ENCODE measurements at places on chromosomes 1 and 21.

DNA sequence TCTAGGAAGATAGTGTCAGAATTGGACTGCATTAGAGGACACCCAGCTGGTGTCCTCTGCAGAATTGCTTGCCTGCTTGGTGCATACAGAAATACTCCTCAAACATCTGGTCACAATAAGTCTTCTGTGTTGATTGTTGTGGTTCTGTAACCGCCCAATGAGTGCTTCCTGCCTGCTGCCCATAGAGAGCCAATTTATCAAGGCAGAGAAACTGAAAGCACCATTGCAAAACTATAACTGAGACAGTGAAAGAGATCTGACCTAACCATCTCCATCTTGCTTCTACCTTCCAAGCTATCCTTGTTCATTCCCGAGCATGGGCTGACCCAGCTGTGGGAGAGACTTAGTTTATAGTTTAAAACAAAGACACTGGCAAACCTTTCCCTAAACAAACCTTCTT, 462.4 kb upstream of the RGS18 start:
- no peak for DNase-seq

- DNase-seq = no peak
Observed at GRCh38 chr1:226990133-226990716, 50.1 kb downstream of the COQ8A start.

DNA sequence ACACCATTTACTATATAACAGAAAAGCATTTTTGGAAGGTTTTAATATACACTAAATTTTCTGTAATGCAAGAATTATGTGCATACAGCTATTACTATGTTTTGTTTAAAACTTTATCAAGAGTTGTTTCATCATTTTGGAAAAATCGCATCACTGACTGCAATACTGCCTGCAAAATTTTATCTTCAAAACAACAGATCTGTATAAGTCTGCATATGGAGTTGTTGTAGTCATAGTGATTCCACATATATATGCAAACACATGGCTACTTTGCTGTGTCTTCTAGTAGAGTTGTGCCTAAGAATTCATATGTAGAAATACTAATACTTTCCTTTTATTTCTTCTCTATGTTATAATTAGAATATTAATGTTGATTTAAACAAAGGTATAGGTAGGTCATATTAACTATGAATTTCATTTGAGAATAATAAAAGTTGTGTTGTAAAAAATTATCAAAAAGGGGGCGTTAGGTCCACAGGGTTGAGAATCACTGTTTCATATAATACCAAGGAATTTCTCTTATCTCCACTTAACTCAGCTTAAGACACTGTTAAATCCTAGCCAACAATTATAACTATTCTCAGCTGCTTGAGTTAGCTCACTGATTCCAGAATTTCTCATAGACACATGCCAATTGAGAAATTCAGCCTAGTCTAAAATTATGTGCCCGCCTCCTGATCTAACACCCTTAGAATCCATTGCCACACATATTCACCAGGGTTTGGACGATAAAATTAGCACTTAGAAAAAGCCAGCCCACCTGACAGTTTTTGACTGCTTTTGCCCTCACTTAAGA, 22.9 kb upstream of the LAMC1 start:
- no peak for DNase-seq

DNA sequence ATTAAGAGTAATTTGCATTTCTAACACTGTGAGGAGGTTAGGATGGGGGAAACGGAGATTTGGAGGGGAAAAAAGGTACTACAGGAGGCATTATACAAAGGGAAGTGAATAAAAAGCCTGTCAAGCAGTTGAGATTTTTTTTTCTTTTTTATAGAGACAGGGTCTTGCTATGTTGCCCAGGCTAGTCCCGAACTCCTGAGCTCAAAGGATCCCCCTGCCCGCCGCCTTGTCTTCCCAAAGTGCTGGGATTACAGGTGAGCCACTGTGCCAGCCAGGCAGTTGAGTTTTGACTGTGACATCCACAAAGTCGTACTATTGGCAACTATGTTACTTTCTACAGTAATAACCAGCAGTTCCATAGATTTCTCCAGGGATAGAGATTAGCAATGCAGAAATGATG, 2.6 kb downstream of the CLCC1 start:
- DNase-seq = no peak

GRCh38 chr1:1239227-1239613, 7.2 kb downstream of the B3GALT6 start:
- no peak for DNase-seq

GRCh38 chr1:119735217-119735616, 23.5 kb downstream of the PHGDH start:
- no peak for DNase-seq

DNA sequence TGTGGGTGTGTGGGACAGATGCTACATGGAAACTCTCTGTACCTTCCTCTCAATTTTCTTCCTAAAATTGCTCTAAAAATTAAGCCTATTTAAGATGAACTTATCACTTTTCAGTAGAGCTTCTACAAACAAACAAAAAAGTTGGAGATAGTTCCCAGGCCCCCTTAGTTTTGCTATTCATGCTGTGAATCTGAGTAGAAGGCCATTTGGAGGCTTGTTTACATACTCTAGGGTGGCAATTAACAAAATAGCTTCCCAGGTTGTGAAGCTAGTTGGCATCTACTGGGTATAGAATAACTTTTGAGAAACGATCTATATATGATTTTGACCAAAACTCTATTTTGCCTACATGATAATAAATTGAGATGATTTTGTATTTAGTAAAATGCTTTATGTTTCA, 541.4 kb upstream of the B3GALT2 start:
- no peak for DNase-seq

DNA sequence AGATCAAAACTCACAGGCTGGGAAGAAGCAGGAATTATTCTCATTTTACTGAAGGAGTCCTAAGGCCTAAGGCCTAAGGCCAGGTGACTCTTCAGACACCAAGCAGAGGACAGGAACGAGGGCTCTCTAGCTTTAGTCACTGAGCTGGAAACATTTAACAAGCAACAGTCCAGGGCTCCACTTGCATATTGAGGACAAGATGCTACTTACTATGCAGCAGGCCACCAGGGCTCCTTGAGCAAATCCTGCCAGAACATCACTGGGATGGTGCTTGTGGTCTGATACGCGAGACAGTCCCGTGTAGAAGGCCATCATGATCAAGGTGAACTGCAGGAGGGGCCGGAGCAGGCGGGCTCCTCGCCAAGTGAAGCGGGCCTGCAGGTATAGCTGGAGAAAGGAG, 67.6 kb downstream of the PLPP3 start:
- no peak for DNase-seq

DNA sequence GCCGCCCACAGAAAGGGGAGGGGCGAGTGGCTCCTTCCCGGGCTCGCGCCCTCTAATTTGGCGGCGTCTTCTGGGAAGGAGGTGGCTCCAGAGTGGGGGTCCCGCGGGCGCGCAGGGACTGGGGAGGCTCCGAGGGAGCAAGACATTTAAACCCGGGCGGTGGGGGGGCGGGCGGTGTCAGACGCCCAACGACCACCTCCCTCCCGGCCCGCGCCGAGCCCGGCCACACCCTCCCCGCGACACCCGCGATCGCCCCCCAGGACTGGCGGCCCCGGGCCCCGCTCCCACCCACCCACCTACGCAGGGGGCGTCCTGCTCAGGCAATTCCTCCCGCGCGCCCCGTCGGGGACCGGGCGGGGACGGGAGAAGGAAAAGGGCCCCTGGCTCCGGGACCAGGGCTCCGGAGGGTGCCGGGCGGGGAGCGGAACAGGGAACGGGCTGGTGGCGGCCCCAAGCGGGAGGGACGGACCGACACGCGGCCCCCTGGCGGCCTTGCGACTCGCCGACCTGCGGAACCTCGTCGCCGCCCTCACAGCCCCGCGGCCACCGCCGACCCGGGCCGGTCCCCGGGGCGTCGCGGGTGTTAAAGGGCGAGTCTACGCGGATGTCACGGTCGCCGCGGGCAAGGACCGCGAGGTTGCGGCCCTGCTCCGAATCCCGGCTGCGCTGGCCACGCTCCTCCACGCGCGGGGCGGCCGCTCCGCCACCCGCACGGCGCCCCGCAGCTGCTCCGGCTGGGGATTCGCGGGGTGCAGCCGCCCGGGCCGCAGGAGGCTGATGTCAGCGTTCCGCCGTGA, 94.0 kb upstream of the FMN2 start:
- DNase-seq = no peak

DNA sequence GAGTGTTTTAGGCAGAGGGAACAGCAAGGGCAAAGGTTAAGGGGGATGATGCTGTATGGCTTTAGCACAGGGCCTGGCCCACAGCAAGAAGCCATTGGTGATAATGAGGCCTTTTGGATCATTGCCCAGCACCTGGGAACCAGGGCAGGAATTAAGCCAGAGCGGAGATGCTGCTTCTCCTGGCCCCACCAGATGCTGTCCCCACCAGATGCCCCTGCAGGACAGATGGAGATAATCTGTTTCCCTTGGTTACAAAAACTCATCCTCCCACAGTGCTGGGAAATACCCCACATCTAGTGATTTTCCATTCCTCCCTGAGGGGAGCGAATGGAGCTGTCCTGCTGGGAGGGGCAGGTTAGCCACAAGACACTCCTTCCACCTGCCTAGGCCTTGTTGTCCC, 18.8 kb downstream of the OPRD1 start:
- DNase-seq = no peak

DNA sequence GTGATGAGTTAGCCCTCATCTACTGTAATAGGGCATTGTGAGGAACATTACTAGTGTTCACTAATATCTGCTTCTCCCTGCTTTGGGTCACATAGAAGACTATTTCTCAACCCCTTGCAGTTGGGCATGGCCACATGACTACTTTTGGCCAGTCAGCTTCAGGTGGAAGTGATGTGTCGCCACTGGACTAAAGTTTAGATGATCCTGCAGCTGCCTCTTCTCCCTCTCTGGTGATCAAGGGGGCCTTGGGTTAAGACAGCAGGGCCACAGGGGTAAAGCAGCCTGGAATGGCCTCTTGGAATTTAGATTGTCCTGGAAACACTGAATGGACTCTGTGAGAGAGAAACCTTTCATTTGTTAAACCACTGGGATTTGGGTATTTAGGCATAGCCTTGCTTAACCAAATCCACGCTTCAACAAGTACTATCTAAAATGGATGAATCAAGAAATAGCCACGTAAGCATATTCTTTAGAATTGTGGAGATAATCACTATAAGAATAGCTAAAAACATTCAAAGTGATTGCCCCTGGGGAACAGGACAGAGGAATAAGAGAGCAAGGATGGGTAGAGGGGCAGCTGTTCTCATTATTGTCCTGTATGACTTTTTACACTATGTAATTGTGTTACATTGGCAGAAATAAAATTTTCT, 41.2 kb downstream of the OPRD1 start:
- DNase-seq = no peak

- no peak for DNase-seq
Observed at GRCh38 chr1:13585612-13585991, 2.0 kb downstream of the PDPN start.

DNA sequence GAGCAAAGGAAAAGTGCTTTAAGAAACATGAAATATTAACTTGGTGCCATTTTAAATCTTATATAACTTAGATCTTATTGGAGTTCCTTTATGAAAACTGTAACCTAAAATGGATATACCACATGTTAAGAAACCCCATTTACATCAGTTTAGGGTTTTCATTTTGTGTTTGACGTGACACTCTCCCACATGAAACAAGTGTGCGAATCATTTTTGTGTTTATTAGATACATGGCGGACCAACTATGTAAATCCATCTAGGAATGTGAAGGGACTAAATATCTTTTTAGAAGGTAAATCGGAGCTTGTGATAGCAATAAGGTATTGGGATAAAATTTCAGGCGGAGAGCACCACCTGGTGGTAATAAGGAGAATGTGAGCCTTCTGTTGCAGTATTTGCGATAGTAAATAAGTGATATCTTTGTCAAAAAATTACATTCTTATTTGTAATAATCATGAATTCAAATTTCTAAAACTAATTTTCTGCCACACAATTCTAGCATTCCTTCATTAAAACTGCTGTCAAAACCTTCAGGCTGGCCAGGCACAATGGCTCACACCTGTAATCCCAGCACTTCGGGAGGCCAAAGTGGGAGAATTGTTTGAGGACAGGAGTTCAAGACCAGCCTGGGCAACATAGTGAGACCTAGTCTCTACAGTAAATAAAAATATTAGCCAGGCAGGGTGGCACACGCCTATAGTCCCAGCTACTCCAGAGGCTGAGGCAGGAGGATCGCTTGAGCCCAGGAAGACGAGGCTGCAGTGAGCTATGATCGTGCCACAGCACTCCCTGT, 31.3 kb downstream of the SMAP2 start:
- DNase-seq = no peak

DNA sequence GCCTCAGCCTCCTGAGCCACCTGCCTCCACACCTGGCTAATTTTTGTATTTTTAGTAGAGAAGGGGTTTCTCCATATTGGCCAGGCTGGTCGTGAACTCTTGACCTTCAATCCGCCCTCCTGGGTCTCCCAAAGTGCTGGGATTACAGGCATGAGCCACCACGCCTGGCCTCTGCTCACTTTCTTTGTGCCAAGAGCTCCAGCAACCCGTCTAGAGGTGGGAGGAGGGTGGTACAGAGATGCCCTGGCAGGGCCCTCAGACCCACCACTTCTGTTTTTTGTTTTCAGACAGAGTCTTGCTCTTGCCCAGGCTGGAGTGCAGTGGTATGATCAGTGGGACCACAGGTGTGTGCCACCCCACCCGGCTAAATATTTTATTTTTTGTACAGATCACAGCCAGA, 6.9 kb upstream of the SYNC start:
- no peak for DNase-seq

- peak; percentile 72 for DNase-seq
Observed at GRCh38 chr1:206544562-206545257, 37.4 kb downstream of the RASSF5 start.

GRCh38 chr1:29676496-29676895, 440.2 kb downstream of the PTPRU start:
- DNase-seq = no peak

GRCh38 chr21:39020751-39021477, 162.3 kb downstream of the PSMG1 start:
- DNase-seq = no peak

DNA sequence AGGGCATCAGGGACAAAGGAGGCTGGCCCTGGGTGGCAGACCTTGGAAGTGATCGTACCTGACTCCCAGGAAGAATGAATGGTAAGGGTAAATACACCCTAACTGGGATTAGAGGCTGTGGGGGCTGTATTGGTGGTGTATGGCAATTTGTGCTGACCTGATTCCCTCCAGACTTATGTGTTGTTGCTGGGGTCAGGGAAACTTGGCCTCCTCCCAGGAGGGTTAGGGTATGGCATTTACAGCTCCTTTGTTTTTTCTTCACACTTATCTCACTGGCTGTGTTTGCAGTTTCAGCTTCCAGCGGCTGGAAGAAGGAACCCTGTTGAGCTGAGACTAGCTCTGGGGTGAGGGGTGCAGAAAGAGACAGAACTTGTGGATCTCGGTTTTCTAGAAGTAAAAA, 8.2 kb downstream of the VANGL1 start:
- DNase-seq = no peak

DNA sequence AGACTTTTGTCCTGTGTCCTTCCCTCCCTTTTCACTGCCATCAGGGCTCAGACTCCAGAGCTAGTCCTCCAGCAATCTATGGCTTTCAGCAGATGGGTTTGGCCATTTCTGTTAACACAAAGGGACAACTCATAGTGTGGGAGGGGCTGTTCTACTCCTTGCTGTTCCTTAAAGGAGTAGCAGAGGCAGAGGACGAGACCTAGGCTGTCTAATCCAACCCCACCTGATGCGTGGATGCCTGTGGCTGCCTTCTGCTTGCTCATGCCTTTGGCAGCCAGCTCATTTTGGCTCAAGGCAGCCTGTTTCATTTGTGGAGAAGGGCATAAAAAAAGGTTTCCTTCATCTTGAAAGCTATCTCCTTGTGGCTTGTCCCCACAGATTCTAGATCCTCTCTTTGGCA, 27.0 kb downstream of the MFSD2A start:
- DNase-seq = no peak
